Fibroblast of villous mesenchyme (primary cell): ENCODE measurements at places on chromosomes 12 and 14. TPM values are rescaled to one million over a fixed set of nuclear protein-coding genes. Genes with fewer than 3 reads are reported as not detected.
A peak's percentile ranks its signal among the peaks of the same experiment; 100 is the strongest.

GRCh38 chr12:121953695-121954094 is 35.3 kb downstream of the CFAP251 start:
- DNase-seq = no peak

- DNase-seq = peak; percentile 48
Measured at GRCh38 chr14:34997762-34998161, 15.0 kb downstream of the SRP54 start.

DNA sequence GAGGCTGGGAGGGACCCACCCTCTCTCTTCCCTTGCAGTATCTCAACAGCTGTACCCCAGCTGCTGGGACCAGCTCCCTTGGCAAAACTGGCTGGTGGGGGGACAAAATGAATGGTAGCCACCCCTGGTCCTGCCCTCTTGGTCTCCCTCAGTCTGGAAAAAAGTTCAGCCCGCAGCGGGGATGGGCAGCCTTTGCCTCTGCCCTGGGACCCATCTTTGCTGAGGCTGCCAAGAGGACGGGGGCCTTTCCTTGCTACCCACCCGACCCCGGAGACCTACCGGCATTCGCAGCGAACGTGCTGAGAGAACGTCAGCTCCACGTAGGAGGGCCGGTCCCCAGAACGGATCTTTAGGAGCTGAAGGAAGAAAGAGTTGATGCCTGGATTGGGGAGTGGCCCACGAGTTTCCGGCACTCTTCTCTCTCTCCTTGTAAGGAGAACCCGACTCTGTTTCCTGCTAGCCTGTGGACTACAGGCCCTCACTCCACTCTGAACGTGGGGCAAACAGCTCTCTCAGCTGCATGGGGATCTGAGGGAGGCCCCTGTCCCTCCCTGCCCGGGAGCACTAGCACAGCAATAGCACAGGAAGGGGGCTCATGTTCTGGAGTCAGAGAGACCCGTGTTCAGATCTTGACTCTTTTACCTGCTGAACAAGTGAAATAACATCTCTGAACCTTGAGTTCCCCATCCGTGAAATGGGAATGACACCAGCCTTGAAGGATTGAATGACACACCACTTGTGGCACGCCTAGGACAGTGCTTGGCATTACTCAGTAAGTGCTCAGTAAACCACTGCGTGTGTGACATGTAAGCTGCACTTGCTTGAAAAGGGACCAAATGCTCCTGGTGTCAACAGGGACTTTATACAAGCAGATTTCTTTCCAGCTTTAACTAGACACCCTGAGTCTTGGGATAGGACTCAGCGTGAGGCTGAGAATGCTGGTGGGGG is 6.9 kb downstream of the PGF start:
- no peak for DNase-seq

DNA sequence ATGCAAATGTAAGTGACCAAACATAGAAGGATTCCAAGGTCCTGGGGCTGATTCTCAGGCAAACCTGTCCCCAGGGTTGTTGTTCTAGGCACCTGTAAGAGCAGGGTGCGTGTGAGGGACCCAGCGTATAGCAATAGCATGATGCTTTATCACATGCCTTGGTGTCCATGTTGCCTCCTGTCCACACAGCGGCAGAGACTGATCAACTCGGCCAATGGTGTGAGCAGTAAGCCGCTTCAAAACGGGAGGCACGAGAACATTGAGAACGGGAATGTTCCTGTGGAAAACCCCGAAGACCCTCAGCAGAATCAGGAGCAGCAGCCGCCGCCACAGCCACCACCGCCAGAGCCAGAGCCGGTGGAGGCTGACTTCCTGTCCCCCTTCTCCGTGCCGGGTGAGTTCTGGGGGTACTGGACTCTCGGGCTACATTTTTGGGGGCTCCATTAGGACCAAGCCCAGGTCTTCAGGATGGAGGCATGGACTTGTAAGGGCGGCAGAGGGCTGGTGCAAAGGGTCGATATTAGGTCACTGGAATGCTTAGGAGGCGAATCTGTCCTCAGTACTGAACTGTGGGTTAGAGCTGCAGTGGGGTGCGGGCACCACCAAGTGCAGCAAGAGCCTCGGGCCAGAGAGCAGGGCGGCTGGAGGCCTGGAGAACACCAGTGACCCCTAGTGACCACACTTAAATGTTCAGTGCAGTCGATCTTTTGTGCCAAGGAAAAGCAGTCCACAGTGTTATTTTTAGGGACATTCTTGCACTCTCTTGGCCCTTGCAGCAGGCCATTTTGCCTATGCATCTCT is 57.2 kb upstream of the RIN3 start:
- peak; percentile 80 for DNase-seq

DNA sequence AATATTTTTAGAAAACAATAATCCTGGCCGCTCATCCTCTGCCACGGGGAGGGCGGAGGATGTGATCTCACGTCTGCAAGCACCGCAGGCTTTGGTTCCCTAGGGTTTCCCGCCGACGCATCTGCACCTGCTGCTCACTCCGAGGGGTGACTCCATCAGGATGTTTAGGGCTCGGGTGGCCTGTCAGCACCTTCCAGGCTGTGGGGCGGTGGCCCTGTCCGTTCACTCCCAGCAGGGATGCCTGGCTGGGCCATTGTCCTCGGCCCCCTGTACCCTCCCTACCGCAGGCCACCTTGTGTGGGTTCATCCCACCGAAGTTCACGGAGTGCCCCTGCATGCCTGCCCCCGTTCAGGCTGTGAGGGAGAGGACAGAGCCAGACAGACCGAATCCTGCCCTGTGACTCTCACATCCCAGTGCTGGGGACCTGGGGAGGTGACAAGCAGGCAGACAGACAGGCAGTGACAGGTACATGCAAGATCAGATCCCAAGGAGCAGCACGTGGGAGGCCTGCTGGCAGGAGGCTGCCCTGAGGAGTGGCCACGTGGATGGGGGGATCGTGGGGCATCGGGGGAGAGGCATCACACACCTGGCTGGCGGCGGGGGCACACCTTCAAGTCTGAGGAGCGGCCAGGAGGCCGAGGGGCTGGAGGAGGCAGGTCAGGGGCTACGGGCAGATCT is 112.6 kb downstream of the ADGRD1 start:
- no peak for DNase-seq

DNA sequence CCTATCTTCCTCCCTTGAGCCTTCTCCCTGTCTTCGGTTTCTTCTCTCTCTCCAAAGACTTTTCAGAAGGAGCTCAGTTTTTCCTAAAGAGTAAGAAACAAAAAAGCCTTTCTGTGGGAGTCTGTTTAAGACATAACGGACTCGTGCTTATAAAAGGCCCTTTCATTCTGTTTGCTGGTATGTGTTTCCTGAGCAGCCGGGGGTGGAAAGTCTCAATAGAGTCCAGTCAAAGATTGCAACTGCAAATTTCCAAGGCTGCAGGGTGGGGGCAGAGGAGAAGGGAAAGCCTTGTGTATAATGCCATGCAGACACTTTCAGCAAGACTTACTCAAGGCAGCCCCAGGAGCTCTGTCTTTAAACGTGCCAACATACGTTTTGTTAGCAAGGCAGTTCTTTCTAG is 62.2 kb downstream of the GNG2 start:
- peak; percentile 39 for DNase-seq

DNA sequence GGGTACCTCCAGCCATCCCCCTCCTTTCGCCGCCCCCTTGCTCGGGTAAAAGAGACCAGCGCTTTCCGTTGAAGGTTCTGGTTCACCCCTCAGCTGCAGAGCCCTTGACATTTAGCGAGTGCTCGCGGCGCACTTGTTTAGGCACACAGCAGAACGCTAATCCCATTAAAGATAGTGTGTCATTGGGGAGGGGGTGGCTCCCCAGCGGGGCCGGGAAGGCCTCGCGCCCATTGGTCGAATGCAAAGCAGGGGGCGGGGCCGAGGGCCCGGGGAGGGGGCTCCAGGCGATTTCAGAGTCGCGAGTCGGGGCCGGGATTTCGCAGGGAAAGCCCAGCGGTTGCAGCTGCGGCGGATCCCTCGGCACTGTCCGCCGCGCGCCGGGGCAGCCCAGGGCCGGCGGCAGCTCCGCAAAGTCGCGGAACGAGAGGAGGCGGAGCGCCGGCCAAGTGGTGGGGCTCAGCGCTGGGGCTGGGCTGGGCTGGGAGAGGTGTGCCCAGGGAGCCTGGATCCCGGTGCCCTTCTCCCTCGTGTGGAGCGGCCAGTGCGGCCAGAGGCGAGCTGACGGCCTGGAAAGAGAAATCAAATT is 122.9 kb downstream of the TSPAN9 start:
- peak; percentile 77 for DNase-seq

DNA sequence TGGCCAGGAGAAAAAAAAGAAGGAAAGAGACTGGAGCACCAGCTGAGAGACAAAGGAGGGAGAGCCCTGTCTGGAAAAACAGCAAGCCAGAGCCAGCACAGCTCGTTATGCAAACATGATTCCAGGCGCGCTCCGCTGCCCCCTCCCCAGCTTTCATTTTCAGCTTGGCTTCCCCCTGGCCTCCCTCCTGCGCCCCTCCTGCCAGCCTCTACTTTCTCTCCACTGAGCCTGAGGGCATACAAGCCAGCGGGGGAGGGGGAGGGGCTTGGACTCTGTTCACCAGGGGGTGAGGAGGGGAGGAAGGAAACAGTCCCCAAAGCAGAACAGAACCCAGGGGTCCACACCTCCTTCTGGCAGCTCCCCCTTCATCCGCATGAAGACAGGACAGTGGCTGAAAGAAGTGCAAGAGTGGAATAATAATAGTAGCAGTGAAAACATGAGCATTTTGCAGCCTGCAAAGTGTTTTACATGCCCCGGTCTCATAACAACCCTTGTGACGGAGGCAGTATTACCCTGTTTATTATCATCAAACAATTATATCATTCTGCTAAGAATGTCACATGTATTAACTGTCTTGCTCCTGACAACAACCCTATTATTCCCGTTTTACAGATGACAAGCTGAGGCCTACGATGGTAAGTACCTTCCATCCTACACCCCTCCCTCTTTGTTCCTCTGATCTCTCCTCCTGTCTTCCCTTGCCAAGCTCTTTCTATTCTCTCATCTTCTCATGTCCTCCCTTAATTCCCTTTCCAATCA is 24.2 kb downstream of the SMUG1 start:
- DNase-seq = no peak

The PAPLN gene
- total RNA-seq = 1.6 and 4.3 TPM in 2 replicates

The GUCY2C gene
- not detected in 2 replicates for total RNA-seq

The WNT1 gene
- total RNA-seq = not detected in 2 replicates
